ENCODE measurements at places on chromosomes 3 and 15.

GRCh38 chr3:66544619-66545429, 44.0 kb upstream of the LRIG1 start:
- ATAC-seq, result peak; percentile 71

DNA sequence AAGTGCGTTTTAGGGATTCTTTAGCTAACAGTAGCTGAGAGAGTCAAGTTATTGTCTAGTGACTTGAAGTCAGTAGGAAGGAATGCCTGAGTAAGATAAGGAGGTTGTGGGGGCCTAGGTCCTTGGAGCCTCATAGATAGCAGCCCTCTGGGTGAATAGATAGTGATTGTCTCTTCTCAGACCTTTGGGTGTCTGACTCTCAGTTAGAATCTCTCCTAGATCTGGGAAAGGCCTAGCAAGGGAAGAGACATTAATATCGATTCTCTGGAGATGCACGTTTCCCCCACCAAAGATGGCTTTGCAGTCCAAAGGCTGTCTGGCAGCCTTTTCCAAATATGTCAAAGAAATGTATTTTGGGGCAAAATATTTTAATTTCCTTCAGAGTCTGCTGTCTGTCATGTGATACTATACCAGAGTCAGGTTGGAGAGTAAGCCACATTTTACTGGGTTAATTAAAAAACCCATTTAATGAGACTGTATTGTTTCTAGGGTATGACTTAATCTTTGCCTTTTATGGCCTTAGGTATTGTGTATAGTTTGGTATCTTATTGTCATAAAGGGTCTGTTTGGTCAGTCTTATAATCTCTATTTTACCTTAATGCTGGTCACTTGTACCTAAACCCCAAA, 92.2 kb downstream of the ST6GAL1 start:
- no peak for ATAC-seq

- no peak for ATAC-seq
Measured at GRCh38 chr3:9384141-9384828, 13.1 kb upstream of the SETD5 start.

GRCh38 chr3:183172051-183172639, 9.6 kb upstream of the LAMP3 start:
- no peak for ATAC-seq

DNA sequence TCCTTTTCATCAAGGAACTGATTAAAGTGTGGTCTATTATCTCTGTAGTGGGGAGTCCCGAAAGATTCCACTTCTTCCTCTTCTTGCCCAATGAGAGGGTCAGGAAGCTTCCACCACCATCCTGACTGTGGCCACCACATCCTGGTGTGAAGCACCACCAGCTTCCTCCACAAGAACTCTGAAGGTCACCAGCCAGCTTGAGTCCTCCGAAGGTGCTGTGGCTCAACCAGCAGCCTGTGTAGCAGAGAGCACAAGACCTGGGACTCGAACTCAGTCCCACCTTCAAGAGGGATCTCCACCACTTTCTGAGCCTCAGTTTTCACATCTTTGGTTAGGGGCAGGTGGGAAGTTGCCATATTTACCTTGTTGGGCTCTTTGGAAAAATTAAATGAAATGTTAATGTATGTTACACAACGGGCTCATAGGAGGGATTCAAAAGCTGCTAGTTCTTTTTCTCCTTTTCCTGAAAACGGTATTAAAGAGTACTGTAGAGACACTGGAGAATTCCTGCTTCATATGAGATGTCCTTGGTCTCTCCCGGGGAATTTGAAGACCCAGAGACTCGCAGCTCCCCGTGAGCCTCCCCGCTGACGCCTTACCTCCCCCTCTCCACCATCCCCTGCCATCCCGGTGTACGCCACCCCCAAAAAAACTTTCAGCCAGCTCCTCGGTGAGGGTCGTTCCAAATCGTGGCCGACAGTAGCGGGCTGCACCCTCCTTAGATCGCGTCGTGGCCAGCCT, 816 bp upstream of the ACAN start:
- no peak for ATAC-seq

DNA sequence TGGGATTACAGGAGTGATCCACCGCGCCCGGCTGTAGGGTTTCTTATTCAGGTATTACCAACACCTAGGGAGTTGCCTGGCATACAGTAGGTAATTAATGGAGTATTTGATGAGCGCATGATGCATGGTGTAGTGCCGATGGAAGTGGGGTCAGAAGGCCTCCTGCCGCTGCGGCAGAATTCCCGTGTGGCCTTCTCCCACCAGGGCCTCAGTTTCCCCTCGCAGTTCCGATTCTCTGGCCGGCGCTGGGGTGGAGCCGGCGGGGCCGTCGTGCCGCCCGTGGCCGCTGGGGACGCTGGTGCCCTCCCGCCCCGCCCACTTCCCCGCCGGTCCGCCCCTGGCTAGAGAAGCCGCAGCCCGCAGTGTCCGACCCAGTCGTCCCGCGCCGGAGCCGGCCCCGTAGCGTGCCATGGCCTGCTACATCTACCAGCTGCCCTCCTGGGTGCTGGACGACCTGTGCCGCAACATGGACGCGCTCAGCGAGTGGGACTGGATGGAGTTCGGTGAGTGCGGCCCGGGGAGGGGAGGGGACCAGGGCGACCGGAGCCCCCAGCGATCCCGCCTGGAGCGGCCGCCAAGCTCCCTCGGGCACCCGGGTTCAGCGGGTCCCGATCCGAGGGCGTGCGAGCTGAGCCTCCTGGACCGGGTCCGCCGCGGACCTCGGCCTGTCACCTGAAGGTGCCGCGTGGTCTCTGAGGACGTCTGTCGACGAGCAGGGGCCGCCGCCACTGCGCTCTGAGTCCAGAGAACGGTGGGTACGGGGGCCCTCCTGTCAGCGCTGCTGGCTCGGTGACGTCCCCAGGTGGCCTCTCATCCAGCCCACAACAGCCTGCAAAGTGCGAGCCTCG, at the start of gene IRAK2:
TSS of gene IRAK2 (plus strand) at position 374 of the 848 bp plus-strand sequence. CDS start at position 410, 36 bp downstream.
- ATAC-seq, result peak; percentile 85

Measured in activated CD4-positive, CD25-positive, alpha-beta regulatory T cell treated with anti-CD3 and anti-CD28 coated beads, Interleukin-2, amount 50 U/mL, for 24 hours (primary cell).